ENCODE measurements at places on chromosomes 4 and X. TPM values are rescaled to one million over a fixed set of nuclear protein-coding genes. Genes with fewer than 3 reads are reported as not detected.

ITM2A gene
- 52.8 TPM for polyA plus RNA-seq

FAM236B gene
- not detected for polyA plus RNA-seq

- DNase-seq = peak; percentile 91
These were observed 4.7 kb upstream of the NKX6-1 start for GRCh38 chr4:84503495-84504437.

DNA sequence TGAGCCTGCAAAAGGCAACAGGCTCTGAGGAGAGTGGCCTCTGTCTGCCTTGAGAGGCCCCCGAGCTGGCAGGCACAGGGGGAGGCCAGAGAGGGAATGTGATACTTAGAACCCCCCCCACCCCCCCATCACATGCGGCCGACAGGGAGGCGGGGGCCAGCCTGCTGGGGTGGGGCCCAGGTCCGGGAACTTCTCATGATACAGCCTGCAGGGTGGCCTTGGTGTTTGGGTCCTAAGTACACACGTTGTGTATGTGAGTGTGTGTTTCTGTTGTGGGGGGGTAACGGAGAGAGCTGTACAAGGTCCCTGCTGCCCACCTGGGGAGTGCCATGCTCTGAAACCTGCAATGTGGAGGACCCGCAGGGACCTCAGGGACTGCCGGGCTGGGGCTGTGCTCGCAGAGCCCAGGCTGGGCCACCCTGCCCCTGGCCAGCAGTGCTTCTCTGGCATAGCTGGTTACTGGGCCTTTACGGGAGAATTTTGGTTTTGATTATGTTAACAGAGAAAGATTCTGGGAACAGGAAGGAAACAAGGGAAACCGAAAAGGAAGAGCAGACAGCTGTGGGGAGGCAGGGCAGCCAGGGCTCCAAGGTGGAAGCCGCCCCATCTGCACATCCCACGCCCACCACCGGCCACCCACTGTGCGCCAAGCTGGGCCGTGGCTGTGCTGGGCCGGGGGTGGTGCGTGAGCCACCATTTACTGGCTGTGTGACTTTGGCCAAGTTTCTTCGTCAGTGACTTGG is 19.9 kb downstream of the SH3BP2 start:
- DNase-seq = no peak

DNA sequence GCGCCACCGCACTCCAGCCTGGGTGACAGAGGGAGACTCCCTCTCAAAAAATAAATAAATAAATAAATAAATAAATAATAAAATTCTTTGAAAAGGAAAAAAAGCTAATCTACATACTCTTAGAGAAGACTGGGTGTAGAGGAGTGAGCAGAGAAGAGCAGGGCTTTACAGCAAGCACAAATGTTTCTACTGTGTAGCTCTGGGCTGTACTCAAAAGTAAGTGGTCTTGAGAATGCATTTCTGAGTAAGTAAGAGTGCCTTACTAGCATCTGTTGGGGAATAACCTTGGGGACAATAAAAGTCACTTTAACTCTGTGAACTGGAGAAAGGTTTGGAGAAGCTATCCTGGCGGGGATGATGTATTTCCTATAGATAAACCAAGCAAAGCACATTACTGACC is 185.8 kb downstream of the WDFY3 start:
- DNase-seq = no peak

DNA sequence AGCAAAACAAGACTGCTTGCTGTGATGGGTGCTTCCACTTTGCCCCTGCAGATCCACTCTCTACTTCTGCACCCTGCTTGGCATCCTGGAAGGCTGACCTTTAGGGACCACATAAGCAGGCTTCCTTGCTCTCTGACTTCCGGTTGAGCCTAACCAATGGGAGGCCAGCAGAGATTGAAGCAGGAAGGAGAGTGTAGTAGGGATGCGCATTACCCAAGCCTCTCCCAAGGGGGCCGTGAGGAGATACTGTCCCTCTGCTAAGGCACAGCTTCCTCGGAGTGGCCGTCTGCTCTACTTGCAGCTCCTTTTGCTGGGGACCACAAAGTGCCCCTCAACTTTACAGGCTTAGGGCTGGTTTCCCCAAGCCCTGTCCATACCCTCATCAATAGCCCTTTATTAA is 624.3 kb upstream of the TENM3 start:
- peak; percentile 62 for DNase-seq
